Stimulated activated CD4-positive, alpha-beta T cell treated with anti-CD3 and anti-CD28 coated beads, Interleukin-15, amount 100 ng/mL, for 48 hours (primary cell): ENCODE measurements at places on chromosomes 16 and 17.

GRCh38 chr17:55433029-55433628, 11.5 kb upstream of the MMD start:
- no peak for DNase-seq

DNA sequence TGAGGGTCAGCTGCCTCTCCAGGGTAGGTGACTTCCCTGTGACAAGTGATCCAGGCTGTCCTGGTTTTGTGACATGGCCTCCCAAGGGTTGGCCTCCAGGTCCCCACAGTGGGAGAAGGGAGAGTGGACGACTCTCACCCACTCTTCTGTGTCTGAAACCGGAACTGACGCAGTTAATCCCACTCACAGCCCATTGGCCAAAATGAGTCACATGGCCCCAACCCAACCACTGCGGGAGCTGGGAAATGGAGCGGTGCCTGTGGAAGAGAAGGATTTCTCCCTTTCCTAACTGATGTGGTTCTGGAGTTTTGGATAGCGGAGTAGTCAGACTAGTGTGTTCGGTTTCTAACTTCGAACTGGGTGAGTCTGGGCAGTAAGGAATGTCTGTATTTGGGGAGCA, 79.4 kb downstream of the ABCC6 start:
- DNase-seq: no peak

DNA sequence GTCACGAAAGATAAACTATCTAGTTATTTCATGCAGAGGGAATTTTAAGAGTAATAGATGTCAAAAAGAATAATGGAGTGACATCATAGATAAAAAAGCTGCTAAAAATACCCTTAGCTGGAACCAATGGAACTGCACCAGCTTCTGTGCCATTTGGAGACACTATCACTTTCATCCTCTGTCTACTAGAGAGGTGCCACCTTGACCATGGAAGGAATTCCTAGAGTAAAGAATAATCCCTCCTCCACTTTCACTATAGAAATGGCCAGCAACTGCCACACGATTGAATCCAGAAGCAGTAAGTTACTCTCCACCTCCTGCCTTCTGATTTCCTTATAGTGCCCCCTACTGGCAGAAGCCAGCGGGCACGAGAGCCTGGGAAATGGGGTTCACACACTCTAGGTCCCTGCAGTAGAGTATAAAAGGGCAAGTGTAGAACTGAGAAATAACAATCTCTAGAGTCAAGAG, 2.8 kb upstream of the ALDH3A2 start:
- peak; percentile 46 for DNase-seq

DNA sequence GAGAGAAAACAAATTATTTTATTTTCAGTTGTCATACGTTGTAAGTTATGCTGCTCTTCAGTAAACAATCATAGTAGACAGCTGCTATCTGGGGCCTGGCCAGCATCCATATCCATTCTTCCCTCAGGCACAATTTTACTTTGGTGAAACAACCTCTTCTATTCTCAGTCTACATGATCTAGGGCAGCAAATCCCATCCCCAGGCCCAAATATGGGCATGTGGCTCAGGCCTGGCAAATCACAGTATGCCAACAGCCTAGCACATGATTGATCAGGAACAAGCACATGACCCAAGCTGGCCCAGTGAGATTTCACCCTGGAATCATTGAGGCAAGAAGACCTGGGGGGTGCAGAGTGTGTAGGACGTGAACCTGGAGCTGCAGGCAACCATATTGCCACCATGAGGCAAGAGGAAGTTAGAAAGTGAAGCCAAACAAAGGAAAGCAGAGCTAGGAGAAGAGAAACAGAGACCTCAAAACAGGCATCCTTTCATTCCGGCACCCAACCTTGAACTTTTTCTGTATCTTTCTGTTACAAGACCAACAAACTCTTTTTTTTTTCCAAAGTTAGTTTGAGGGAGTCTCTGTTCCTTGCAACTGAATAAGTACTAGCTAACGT, 10.3 kb upstream of the ABCC12 start:
- DNase-seq: no peak

GRCh38 chr17:73313526-73314127, 1.8 kb upstream of the CDC42EP4 start:
- no peak for DNase-seq

DNA sequence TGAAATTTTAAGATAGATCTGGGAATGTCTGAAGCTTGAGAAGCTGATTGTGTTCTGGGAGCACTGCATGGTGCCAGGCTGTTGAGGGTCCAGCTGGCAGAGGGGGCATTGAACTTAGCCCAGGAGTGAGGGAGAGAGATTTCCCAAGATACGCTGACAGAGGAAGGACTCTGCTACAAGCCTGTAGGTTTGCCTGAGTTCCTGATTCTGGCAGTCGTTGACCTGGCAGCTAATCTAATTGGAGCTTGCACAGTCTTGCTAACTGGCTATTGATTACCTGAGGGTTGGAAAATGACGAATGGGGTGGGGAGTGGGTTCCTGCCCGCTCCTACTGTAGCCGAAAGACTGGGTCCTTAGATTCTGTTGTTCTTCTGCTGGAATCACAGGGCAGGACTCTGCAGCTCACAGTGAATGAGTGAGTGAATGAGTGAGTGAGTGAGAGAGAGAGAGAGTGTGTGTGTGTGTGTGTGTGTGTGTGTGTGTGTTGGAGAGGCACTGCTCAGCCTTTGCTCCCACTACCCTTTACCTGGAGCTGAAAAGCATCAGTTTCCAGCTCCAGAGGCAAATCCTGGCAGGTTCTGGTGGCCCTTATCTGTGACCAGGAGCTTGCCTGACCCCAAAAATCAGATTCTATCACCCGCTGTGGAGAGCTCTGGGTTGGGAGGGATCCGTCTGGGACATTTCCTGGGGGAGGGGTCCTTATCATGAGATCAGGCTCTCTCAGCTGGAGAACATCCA, 16.7 kb downstream of the CTRL start:
- DNase-seq: no peak

GRCh38 chr16:23694644-23695373, 16.1 kb downstream of the PLK1 start:
- no peak for DNase-seq
